ENCODE measurements at places on chromosomes 2 and 18.
A peak's percentile ranks its signal among the peaks of the same experiment; 100 is the strongest.

DNA sequence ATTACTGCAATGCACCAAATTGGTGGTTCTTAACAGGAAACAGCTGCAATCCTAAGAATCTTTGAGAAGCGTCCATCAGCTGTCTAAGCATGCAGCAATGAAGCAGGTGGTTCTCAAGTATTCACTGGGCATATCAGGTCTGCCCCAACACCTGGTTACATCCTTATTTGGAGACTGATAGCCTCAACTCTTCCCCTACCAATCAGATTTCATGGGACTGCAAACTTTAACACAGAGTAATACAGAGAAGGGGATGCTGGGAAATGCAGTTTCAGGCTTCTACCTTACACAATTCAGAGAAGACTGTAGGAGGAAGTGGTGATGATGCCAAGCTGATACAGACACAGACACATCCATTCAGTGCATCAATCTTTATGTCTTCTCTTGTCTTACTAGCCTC, 240.5 kb downstream of the BCL2 start:
- DNase-seq = no peak

DNA sequence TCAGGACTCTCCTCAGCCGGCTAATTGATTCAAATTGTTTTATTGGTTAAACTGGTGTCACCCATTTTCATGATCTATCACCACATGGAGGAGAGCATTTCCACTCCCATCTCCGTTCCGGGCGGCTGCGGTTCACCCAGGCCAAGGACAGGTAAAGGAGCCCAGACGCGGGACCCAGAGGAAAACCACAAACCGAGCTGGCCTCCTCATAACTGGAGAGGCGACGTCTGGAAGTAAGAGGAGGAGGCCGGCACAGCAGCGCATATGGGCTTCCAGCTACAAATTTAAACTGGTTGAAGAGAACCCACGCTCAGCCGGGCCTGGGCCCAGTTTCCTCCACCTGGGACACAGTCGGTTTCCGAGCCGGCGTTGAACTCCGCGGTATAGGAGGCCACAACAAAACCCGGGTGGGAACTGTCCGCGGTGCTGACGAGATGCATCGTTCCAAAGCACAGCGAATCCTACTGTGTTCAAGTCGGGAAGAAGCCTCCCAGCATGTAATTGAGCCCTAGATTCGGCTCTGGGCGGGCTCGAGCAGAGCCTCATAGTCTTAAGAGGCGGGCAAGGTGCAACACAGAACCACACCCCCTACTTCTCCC, 3.0 kb upstream of the SKOR2 start:
- no peak for DNase-seq

GRCh38 chr2:10647441-10647840, 42.3 kb downstream of the NOL10 start:
- DNase-seq = no peak

DNA sequence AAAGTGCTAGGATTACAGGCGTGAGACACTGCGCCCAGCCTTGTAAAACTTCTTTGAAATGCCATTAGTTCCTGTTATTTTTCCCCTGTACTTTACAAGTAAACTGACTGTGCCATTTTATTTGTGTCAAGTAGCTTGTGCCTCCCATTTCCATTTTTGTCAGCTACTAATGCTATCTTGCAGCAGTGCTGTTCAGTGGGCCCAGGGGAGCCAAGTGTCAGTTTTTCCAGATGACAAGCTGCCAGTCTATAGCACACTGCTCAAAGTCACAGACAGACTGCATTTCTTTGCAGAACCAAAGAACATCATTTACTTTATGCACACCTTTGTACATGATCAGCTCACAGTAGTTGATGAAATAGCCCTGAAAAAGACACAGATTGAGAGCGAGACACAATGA, 901.3 kb upstream of the CDH2 start:
- no peak for DNase-seq

GRCh38 chr2:230773039-230773773, 60.6 kb downstream of the CAB39 start:
- no peak for DNase-seq

- DNase-seq = no peak
Observed at GRCh38 chr18:55152801-55153200, 193.5 kb upstream of the CCDC68 start.

- DNase-seq = peak; percentile 23
Observed at GRCh38 chr2:237474931-237475703, 11.9 kb upstream of the MLPH start.

DNA sequence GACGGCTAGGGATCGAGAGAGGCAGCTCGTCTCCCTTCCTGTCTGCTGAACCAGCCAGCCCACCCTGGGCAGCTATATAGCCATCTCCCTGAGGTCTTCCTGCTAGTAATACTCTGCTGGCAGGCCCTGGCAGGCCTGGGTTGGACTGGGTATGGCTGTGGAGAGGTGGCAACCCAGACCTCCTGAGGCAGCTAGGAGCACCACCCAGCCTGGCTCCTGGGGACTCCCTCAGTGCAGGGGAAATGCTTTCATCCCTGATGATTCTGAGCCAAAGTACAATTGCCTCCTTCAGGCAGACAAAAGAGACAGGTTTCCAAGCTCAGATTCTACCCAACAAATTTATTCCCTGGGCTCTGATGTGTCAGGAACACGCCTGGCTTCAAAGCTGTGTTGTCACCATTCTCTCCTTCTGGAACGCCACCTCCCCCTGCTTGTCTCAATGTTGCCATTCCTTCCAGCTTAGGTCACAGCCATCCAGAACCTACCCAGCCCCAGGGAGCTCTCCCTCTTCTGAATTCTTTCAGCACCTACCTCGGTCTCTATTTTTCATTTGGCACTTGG, 4.7 kb upstream of the DNAJB2 start:
- DNase-seq = no peak

DNA sequence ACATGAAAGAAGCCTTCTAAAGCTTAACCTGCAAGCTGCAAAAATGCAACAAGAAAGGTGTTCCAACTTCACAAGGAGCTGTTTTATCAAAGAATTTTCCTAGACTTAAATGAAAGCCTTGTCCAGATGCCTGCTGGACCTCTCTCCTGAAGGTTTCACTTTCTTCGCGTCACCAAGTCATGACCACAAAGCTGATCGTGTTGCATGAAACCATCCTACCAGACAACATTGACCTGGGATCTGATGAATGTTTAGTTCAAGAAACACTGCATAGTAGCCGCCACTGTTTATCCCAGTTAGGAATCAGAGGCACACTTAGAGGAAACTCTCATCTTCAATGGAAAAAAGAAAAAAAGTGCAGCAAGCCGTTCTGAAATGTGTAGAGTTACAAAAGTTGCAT, 26.9 kb downstream of the PAX3 start:
- no peak for DNase-seq

DNA sequence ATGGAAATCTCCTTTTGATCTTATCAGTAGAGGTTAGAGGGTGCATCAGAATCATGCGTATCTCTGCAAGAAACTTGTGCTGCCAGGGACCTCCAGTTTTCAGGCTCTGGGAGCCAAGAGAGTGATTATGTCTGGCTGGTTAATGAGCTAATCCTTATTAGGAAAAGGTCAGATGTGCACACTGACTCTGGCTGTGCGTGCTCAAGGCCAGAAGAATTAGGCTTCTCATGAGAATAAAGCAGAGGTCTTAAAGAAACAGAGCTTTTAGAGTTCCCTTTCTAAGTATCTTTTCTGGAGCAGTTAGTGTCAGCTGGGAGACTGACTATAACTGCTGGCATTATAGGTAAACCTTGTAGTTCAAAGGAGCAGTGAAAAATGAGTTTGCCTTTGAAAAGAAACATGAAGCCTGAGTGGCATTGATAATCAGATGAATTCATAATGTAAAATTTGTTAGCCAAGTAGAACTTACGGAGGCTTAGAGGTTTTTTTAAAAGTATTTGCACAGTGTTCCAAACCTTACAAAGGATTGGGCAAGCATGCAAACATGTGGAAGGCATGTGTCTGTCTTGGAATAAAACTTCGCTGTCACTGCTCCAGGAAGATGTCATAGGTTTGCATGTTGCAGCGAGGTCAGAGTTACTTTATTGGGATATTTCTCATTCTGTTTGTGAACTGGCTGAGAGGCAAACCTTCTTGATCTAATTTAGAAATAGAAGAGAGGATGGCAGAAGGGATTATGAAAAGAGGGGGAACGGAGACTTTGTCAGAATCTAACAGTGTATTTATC, 151.7 kb downstream of the ARHGAP28 start:
- DNase-seq = no peak

DNA sequence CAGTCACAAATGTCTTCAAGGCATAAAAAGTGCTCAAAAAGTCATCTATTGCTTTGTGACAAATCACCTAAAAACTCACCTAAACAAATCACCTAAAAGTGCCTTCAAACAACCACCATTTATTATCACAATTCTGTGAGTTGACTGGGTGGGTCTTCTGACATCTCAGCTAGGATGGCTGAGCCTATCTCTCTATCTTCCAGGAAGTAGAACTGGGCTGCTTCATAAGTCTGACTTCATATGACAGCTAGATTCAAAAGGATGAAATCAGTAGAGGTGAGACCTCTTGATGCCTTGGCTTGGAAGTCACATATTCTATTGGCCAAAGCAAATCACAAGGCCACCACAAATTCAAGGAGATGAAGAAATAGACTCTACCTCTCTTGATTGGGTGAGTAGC, 199.2 kb upstream of the SLC39A10 start:
- DNase-seq = no peak

GRCh38 chr2:239216614-239217273, 184.1 kb downstream of the HDAC4 start:
- DNase-seq = no peak

GRCh38 chr18:35158728-35159450, 81.9 kb upstream of the ZNF397 start:
- no peak for DNase-seq

GRCh38 chr2:43129676-43130547, 96.5 kb downstream of the ZFP36L2 start:
- no peak for DNase-seq

DNA sequence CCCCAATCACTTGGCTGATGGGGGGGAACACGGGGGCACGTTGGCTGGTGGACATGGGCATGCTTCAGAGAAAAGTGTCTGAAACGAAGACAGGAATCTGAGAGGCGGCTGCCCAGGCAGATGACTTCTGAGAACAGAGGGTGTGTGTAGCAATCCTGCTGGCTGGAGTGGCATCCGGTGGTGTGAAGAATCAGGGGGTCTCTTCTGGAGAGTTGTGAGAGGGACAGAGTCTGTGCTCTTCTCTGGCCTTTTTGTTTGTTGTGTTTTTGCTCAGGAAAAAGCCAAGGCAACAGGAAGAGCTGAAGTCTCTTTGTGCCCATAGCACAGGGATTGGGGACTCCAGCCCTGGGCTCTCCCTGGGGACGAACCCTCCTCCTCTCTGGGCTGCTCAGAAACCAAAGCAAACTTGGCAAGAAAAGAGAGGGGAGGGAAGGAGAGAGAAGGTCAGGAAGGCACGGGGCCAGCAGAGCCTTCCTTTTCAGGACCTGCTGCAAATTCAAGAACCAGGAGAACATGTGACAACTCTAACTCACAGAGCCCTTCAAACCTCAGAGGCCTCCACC, 97.0 kb upstream of the SMAD2 start:
- DNase-seq = no peak

DNA sequence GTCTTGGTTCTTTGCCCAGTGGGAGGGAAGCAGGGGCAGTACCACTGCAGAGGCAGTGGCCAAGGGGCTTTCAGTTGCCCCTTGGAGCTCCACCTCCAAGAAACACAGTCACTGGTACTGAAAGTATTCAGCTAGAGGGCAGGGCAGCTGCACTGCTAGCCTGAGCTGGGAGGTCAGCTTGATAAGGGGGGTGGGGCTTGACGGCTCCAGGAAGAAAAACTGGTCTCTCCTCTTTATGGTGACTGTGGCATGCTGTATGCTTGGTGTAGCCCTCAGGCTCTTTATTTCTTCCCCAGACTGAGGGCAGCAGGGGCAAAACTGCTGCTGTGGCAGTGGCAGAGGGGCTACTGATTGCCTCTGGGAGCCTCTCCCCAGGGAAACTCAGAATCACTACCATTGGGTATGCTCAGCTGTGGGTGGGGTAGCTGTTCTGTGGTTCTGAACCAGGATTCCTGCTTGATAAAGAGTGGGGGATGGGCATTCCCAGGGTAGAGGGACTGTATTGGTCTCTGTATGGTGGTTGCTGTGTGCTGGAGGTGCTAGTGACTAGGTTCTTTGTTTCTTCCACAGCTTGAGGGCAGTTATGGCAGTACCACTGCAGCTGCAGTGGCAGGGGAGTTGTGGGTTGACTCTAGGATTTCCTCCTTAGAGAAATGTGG, 134.6 kb upstream of the SCN7A start:
- DNase-seq = no peak

DNA sequence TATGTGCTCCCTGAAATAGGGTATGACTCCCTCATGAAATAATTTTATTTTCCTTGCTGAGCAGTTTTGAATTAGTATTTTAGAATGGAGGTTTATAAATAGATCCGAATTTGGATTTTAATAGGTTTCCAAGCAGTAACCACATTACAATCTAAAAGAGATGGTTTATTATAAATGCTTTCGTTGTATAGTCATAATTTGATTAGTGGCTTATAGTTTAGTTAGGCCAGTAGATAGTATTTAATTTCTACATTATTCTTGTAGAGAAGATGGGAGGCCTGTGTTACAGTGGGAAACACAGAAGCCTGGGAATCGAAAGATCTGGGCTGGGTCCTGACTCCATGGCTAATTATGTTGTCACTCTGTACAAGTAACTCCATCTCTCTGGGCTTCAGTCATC, 6.7 kb downstream of the CAB39 start:
- DNase-seq = no peak

DNA sequence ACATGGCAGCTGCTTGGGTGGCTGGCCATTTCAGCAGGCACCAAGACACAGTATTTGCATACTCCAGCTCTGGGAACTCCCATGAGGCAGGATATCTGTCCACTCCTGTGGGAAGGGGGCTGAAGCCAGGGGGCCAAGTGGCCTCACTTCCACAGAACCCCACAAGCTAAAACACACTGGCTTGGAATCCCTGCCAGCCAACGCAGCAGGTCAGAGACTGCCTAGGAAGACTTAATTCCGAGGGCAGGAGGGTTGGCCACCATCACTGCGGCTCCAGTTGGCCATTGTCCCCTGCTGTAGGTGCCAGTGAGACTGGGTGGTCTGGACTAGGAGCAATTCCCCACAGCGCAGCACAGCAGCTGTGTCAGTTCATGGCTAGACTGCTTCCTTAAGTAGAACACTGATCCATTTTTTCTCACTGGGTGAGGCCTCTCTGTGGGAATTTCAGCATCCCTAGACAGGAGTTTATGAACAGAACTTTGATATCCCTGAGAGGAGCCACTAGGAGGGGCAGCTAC, 52.0 kb downstream of the SPAG16 start:
- DNase-seq = no peak

DNA sequence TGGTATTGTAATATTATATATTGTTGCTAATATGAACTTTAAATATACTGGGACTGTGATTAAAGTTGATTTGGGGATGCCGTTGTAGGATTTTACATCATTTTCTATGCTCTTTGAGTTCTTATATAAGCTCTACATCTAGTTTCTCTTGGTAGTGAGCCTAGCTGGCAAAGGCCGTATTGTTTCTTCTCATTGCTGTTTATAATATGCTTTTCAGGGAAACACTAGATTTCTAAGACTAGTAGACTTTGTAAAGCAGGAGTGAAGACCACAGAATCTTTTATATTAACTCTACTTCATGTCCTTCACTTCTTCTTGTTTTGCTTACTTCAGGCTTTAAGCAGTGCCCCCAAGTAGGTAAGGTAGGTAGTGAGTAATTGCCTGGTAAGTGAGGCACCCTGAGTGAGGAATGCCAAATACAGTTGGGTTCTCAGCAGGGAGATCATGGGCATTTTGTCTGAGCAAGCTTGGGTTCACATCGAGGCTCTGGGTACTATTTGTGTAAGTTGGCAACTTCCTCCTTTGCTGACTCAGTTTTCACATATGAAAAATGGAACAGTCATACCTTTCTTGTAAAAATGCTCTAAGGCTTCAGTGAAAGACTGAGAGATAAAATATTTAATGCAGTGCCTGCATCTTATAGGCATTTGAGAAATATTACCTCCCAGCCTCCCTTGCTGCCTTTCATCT, 96.4 kb downstream of the RNF144A start:
- DNase-seq = no peak

All from NCI-H187 (cell line).